Activated CD4-positive, alpha-beta T cell treated with anti-CD3 and anti-CD28 coated beads, Interleukin-2, amount 10 ng/mL, durations not matched to agents 24 days and 14 days (primary cell): ENCODE measurements at places on chromosomes 4 and X. TPM values are rescaled to one million over a fixed set of nuclear protein-coding genes. Genes with fewer than 3 reads are reported as not detected.

Gene PAGE1
- not detected in 2 replicates for total RNA-seq

Gene TDO2
- not detected in 2 replicates for total RNA-seq

Gene TLR10
- total RNA-seq = not detected in 2 replicates

Gene CLDN2
- total RNA-seq = not detected in 2 replicates

Gene KIT
- 0.12 and 0.36 TPM in 2 replicates for total RNA-seq

Gene SYTL5
- not detected in 2 replicates for total RNA-seq

Gene CLNK
- 0.79 and 0.80 TPM in 2 replicates for total RNA-seq

Gene TREX2
- 1.1 and 1.9 TPM in 2 replicates for total RNA-seq

Gene AIMP1
- total RNA-seq = 82.6 and 84.7 TPM in 2 replicates

Gene GPRIN3
- 26.2 and 26.8 TPM in 2 replicates for total RNA-seq

Gene XAGE2
- not detected in 2 replicates for total RNA-seq
